ENCODE measurements at places on chromosomes 3 and 15.

DNA sequence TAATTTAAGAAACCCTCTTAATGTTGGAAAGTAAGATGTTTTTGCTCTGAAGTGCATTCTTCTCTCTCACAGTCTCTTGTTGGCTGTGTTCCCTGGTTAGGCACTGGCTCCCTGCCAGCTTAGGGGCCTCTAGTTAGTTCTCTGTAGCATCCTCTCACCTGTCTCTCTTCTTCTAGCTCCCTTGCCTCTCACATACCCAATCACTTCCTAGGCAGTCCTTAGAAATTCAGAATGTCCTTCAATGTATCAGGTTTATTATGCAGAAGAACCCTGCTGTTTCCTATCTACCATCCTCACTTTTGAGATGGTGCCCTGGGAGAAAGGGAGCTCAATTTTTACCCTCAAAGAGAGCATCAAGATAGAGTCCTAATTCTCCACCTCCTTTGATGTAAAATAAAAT, 36.2 kb upstream of the CPNE4 start:
- DNase-seq, result no peak

DNA sequence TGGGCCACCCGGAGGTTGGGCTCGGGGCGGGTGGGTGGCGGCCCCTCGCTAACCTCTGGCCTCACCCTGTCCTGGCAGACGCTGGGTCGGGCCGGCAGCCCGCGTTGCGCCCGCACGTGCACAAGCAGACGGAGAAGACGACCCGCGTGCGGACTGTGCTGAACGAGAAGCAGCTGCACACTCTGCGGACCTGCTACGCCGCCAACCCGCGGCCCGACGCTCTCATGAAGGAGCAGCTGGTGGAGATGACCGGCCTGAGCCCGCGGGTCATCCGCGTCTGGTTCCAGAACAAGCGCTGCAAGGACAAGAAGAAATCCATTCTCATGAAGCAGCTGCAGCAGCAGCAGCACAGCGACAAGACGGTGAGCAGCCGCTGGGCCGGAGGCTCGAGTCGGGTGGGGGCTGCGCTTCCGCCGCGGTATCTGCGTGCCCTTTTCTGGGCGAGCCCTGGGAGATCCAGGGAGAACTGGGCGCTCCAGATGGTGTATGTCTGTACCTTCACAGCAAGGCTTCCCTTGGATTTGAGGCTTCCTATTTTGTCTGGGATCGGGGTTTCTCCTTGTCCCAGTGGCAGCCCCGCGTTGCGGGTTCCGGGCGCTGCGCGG, 3.7 kb downstream of the ISL2 start:
- no peak for DNase-seq

DNA sequence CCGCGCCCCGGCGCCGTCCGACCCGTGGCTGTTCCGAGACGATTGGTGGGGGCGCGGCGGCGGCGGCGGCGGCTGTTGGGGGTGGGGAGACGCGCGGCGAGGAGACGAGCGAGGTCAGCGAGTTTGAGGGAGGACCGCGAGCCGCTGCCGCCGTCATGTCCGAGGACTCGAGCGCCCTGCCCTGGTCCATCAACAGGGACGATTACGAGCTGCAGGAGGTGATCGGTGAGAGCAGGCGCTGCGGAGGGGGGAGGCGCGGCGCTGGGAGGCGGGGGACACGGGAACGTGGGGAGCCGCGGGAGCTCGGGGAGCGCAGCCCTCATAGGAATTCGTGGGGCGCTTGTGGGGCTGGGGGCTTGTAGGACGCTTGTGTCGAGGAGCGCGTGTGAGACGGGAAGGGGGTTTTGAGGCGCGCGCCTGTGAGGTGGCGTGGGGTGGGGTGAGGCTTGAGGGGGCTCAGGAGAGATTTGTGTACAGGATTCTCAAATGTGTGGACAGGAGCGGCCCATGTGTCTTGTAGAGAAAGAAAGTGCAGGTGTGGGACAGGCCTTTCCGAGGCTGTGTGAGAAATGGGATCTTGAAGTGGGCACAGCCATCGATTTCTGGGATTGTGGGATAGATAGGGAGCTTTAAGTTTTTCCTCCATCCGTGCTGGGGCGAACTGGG, 518 bp downstream of the OXSR1 start:
- DNase-seq, result no peak

DNA sequence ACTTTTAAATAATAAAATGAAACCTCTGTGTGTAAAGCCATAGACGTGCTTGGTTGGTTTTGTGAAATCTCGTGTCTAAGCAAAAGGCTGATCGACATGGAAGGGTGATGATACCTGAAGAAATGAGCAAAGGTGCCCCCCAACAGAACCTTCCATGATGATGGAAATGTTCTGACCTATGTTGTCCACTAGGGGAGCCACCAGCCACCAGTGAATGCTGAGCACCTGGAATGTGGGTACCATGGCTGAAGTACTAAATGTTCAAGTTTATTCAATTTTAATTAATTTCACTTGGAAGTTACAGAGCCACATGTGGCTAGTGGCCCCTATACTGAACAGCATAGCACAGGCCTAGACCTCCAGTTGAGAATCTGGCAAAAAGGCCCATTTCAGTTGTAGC, 158.8 kb downstream of the POLR2M start:
- no peak for DNase-seq

- no peak for DNase-seq
Measured at GRCh38 chr3:184359610-184360009, 1.8 kb downstream of the CLCN2 start.

- DNase-seq, result no peak
Measured at GRCh38 chr3:17825298-17825697, 82.9 kb upstream of the TBC1D5 start.

DNA sequence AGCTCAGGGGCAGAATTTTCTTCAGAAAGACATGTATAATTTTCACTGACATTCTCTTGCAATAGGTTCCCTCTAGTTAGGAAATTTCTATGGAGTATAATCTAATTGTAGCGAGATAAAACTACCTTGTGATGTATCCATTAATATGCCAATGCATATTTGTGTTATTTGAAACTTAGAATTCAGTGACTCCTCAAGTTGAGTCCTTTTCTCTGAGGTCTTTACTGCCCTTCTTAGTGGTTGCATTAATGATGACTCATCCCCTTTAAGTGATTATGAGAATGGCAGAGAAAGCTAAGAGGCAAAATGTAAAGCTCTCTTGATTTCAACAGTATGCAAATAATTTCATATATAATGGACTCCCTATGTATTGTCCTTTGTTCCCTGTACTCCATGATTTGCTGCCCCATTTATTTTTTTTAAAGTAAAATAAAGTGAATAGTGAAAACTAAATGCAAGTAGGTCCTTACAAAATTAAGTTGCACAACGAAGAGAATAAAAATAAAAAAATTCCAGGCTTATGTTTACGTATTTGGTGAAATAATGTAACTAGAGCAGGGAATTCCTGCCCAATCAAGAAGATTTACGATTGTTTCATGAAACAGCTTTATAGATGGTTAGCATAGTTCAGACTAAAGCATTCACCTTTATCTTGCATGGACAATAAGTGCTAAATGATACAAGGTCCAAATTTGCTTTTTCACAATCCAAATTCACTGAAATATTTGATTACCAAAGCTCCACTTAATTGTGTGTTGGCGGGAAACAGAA, 78.1 kb downstream of the ZPLD1 start:
- DNase-seq, result no peak

DNA sequence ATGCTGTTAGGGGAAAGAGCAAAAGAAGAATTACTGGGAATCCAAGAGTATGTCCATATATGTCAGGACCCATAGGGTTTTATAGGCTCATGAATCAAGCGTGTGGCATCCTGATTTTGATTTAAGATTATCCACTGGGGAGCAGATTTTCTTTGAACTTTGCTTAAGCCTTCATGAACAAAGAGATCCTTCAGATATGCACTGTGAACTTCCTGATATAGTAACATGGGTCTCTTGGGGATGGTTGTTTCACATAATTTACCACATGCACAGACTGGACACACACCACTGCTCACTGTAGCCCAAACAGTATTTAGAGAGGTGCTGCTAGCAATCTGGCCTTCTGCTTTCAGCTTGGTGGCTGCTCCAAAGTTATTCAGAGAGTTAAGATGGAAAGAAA, 200.9 kb upstream of the ZPLD1 start:
- DNase-seq, result no peak

GRCh38 chr3:193452338-193452737, 73.8 kb upstream of the ATP13A5 start:
- no peak for DNase-seq

GRCh38 chr3:41574900-41575299, 375.6 kb downstream of the CTNNB1 start:
- no peak for DNase-seq

GRCh38 chr3:151305060-151305774, 11.4 kb downstream of the GPR87 start:
- no peak for DNase-seq

GRCh38 chr15:79978655-79979514, 7.9 kb upstream of the BCL2A1 start:
- no peak for DNase-seq

DNA sequence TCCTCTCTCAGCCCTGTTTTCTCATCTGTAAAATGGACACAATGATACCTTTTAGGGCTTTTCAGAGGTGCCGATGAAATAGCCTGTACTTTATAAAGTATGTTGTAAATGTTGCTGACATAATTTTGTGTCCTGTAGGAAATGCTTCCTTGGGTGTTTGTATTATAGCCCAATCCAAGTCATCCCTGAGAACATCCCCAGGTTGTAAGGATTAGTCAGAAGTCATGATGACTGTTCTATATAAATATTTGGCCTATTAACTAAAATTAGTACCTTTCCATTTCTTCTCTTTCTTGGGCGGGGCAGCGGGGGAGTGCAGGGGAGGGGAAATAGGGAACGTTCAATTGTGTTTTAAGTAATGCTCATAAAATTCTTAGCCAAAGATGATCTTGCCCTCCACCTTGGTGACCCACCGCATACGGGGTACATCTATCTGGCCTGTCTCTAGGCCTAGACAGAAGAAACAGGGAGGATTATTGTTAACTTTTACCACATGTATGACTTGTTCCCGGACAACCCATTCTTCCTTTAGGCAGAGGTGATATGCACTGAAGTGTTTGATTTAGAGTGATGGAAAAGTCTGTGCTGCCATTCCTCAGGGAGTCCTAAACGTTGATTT, 120.7 kb downstream of the VGLL4 start:
- DNase-seq, result no peak

- no peak for DNase-seq
Measured at GRCh38 chr15:26231096-26231495, 368.0 kb upstream of the ATP10A start.

GRCh38 chr15:49379996-49380395, 43.0 kb upstream of the FGF7 start:
- no peak for DNase-seq

DNA sequence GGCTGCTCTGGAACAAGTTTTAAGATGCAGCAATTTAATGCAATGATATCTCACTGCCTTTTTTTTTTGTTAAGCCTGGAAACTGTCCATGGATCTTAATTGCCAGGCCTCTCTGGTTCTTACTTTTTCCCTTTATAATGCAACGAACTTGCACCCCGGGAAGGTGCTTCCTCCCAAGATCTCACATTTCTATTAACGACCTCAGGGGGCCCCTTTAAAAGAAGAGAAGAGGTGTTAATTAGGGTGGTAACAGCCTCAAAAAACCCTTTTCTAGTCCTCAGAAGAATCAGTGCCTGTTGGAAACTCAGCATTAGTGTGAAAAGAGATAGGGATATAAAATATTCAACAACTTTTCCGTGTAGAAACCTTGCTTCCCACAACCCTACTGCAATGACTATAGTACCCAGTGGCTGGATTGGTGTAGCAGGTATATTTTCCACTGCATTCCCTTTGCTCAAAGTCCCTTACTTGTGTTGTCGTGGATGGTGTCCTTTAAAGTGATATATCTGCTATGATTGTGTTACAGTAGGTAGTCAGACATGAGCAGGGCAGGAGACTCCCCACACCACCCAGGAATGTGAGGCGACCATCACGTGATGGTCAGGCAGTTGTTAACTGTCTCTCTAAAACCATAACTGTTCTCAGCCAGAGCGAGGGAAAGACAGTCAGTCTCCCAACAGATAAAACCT, 121.8 kb downstream of the CTNNB1 start:
- no peak for DNase-seq

- no peak for DNase-seq
Measured at GRCh38 chr15:69149803-69150202, 10.6 kb upstream of the GLCE start.

DNA sequence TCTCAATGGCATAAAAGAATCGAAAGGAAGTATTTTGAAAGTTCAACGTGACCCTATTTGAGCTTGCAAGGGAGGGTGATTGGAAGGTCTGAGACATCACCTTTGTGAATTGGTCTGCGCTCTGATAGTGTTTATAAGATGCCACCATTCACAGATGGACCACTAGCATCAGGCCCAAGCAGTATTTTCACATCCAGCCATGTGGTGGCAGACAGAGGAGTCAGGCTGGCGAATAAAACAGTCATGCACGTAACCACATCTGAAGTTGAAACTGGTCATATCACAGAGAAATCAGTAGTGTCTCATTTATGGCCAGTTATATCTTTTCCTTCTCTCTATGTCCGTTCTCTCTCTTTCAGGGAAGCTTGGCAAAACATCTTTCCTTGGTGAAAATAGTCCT, 170.1 kb upstream of the ONECUT1 start:
- no peak for DNase-seq

GRCh38 chr3:131705558-131706051, 202.8 kb upstream of the MRPL3 start:
- DNase-seq, result no peak

DNA sequence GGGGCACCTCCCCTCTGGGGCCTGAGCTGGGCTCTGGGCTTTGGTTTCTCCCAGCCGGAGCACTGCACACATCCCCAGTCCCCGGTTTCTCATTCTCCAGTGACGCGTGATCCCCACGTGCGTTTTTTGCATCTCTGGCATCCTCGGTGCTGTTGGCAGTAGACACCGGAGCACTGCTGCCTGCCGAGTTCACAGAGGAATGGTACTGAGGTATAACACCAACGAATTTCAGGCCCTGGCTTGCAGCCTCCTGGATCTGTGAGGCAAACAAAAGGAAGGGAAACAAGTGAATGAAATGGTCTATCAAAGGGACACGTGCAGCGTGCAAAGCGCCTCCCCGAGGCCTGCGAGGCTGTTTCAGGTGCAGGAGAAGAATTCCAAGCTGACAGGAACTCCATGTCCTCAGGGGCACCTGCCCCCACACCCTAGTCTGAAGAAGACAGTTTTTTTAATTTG, 112.9 kb downstream of the OXNAD1 start:
- DNase-seq, result no peak

GRCh38 chr3:5298453-5298852, 110.9 kb downstream of the EDEM1 start:
- DNase-seq, result peak; percentile 45
